ENCODE measurements at places on chromosomes 5 and 9. TPM values are rescaled to one million over a fixed set of nuclear protein-coding genes. Genes with fewer than 3 reads are reported as not detected.

The SNCAIP gene
- 34.0 TPM for total RNA-seq

The LURAP1L gene
- total RNA-seq: 32.5 TPM

The OBP2B gene
- not detected for total RNA-seq

The C9orf40 gene
- total RNA-seq: 5.7 TPM

The TRPM6 gene
- total RNA-seq: 3.0 TPM

The MAN1B1 gene
- total RNA-seq: 54.5 TPM

The HAPLN1 gene
- total RNA-seq: 1.8 TPM

The IL17B gene
- 13.8 TPM for total RNA-seq

The CDX1 gene
- total RNA-seq: 0.18 TPM

The SLC46A2 gene
- 0.64 TPM for total RNA-seq

The ACER2 gene
- total RNA-seq: 14.8 TPM

The NUTM2G gene
- total RNA-seq: not detected

The SPATA31D1 gene
- total RNA-seq: not detected

The KLHL3 gene
- total RNA-seq: 22.9 TPM

The LHX3 gene
- not detected for total RNA-seq

The LRRC19 gene
- total RNA-seq: 12.1 TPM

The IL5 gene
- total RNA-seq: not detected

The FGFR4 gene
- 57.7 TPM for total RNA-seq

The SLC34A3 gene
- 3.0 TPM for total RNA-seq

The PBX3 gene
- total RNA-seq: 64.5 TPM

The SHISAL2B gene
- not detected for total RNA-seq

The UNC13B gene
- 24.1 TPM for total RNA-seq

The NR2F1-AS1 gene
- 43.2 TPM for total RNA-seq

The KIF12 gene
- total RNA-seq: 101 TPM

The DCAF12 gene
- total RNA-seq: 55.1 TPM

The AGXT2 gene
- 25.9 TPM for total RNA-seq

The TAF11L5 gene
- total RNA-seq: not detected
